ENCODE measurements at places on chromosomes 16 and 17.

- no peak for DNase-seq
Measured at GRCh38 chr16:89300311-89300975, 82.9 kb downstream of the ZNF778 start.

GRCh38 chr17:16975277-16975651 is 3.3 kb upstream of the TNFRSF13B start:
- no peak for DNase-seq

DNA sequence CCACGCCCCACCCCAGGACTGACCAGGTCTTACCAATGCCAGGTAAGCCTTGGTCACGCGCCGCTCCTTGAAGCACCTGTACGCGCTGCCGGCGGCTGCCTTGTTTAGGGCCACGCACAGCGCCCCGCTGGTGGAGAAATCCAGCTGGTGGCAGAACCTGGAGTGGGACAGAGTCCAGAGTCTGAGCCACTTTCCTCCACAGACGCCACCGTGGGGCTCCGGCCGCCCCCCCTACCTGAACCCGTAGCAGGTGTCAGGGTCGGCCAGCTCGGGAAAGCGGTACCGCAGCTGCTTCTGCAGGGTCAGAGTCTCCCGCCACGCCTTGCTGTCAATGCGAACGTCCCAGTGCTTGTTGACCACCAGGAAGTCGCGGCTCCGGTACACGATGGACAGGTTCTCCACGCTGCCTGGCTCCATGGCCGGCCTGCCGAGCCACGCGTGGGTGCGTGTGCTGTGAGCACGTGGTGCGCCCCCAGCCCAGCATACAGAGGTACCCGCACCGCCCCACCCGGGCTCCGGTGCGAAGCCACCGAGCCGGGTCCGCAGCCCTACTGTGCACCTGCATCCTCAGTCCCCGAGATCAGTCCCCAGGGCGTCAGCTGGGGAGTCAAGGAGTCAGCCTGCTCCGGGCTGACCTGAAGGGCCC is 737 bp downstream of the RPUSD1 start:
- no peak for DNase-seq

GRCh38 chr17:8859804-8860430 is 7.6 kb downstream of the PIK3R6 start:
- no peak for DNase-seq

- DNase-seq, result no peak
Measured at GRCh38 chr17:44820631-44821212, 9.4 kb downstream of the GJC1 start.

GRCh38 chr17:80982426-80982974 is 9.1 kb upstream of the CHMP6 start:
- DNase-seq, result no peak

GRCh38 chr17:79280866-79281572 is 206.4 kb downstream of the ENGASE start:
- no peak for DNase-seq
